ENCODE measurements at places on chromosomes 2 and 18.
A peak's percentile ranks its signal among the peaks of the same experiment; 100 is the strongest.

- DNase-seq, result no peak
These were observed 2.1 kb downstream of the GATA6 start for GRCh38 chr18:22171258-22172119.

DNA sequence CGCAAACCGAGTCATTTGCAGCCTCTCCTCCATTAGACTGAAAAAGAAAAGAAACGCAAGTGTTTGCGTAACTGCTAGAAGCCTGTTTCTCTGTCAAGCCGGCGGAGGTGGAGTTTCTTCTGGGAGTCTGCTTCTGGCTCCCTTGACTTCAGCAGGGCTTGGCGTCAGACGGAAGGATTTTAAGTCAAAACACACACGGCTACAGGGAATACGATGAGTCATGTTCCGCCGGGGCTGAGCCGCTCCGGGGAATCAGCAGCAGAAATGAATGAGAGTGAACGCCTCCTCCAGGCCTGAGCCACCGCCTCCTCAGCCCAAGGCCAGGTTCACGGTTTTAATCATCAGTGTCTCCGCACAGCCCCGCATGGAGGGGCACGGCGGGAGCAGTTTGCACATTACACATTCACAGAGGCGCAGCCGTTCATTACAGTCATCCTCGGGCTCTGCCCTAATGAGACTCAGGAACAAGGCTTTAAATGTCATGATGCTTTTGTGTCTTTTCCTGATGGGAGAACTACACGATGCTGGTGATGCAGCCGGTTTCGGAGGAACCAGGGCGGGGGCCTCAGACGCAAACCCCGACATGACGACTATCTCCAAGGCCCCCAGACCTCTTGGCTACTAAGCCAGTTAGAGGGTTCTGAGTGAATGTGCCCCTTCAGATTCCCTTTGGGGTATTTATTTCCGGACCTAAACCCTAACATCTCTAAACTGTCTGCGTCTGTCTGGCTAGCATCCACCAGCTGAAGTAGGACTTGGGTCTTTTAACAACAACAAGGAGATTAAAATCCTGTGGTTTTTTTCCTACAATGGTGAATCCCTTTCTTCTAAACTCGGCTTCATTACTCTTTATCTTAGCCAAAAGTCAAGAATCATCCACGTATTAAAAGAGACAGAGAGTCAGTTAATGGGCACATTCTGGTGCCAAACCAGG is 11.1 kb upstream of the SCG2 start:
- peak; percentile 65 for DNase-seq

GRCh38 chr2:186130748-186131641 is 355.1 kb upstream of the ZC3H15 start:
- DNase-seq, result no peak

- DNase-seq, result no peak
These were observed 174.2 kb downstream of the SLC39A10 start for GRCh38 chr2:195830968-195831950.

GRCh38 chr2:43329637-43330036 is 103.2 kb upstream of the ZFP36L2 start:
- DNase-seq, result no peak

GRCh38 chr2:48927355-48927754 is 171.8 kb upstream of the LHCGR start:
- no peak for DNase-seq

GRCh38 chr2:141317986-141318385 is 812.8 kb downstream of the LRP1B start:
- no peak for DNase-seq

- DNase-seq, result no peak
These were observed 47.0 kb upstream of the ST3GAL5 start for GRCh38 chr2:85935746-85936208.

- no peak for DNase-seq
These were observed 2.2 kb downstream of the MYT1L start for GRCh38 chr2:2328848-2329247.

- DNase-seq, result no peak
These were observed 471.0 kb upstream of the CDH7 start for GRCh38 chr18:65279668-65280305.

DNA sequence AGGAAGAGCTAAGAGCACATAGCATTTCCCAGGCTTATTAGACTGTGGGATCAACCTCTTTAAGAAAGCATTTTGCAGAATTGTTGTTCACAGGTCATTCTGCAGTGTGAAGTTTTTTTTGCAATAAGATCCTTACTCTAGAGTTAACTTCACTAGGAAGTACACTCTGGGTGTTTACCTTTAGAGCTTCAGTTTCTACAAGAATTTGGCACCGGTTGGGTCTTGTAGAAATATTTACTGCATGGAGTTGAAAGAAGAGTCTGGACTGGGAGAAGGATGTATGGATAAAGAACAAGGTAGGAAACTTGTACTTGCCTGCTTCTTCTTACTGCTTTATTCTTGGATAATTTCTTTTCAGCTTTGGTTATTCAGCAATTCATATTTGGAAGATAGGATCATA is 944.9 kb upstream of the GYPC start:
- no peak for DNase-seq

GRCh38 chr2:166892397-166892796 is 4.1 kb downstream of the XIRP2 start:
- DNase-seq, result no peak
